T-cell (primary cell): ENCODE measurements at places on chromosomes 12 and 14.
A peak's percentile ranks its signal among the peaks of the same experiment; 100 is the strongest.

DNA sequence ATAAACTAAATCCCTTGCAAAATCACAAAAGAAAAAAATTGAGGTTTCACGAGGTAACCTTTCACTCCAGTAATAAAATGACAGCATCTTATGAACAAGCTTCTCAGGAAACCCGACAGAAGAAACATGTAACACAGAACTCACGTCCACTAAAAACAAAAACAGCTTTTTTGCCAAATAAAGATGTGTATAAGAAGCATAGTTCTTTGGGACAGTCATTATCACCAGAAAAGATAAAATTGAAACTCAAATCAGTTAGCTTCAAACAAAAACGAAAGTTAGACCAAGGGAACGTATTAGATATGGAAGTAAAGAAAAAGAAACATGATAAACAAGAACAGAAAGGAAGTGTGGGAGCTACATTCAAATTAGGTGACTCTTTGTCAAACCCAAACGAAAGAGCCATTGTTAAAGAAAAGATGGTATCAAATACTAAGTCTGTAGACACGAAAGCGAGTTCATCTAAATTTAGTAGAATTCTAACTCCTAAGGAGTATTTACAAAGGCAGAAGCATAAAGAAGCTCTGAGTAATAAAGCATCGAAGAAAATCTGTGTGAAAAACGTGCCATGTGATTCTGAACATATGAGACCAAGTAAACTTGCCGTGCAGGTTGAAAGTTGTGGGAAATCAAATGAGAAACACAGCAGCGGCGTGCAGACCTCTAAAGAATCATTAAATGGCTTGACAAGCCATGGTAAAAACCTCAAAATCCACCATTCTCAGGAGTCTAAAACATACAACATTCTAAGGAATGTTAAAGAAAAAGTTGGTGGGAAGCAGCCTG, 25.8 kb downstream of the RESF1 start:
- no peak for DNase-seq

DNA sequence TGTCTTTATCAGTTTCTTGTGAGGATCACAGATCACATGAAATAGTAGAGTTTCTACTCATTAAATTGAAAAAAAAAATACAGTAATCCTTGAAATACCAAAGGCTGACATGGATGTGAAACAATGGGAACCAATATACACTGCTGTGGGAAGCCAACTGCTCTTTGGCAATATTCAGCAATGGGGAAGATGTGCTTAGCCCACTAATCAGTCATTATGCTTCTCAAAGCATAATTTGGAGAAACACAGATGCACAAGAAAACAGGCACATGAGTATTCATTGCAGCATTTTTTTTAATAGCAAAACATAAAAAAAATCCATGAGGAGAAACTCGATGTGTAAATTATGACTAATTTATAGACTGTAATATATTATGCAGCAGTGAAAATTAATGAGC, 40.6 kb downstream of the A2M start:
- DNase-seq = no peak

DNA sequence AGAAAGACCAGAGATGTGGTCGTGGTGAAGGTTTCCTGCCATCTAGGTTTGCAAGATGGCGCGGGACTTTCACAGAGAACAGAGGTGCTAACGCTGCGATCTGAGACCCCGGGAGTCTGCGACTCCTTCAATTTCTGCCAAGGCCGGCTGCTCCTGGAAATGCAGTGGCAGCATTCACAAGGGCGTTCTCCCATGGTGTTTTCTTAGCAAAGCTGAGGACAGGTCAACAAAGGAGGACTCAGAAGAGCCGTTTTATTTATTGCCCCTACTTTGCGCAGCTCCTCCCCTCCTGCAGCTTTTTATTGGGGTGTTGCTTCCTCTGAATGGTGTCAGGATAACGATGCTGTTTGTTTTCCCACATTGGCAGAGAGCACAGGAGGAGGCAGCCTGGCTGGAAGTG, 86.3 kb downstream of the TMEM132C start:
- DNase-seq = no peak

DNA sequence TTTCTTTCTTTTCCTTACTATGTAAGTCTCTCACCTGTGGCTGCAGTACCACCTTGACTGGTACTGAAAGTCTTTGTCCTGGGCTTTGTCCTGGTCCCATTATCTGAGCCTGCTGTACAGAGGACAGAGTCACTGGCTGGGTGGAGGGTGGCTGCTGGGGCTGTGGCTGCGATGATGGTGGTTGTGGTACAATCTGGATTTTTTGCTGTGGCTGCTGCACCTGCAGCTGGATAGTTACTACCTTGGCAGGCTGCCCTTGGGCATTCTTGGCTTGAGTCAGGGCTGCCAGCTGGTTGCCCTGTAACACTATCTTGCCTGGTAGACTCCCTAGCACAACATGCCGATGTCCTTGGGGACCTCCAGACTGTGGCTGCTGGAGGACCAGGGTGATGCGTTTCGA, 27.0 kb downstream of the CHD8 start:
- no peak for DNase-seq

DNA sequence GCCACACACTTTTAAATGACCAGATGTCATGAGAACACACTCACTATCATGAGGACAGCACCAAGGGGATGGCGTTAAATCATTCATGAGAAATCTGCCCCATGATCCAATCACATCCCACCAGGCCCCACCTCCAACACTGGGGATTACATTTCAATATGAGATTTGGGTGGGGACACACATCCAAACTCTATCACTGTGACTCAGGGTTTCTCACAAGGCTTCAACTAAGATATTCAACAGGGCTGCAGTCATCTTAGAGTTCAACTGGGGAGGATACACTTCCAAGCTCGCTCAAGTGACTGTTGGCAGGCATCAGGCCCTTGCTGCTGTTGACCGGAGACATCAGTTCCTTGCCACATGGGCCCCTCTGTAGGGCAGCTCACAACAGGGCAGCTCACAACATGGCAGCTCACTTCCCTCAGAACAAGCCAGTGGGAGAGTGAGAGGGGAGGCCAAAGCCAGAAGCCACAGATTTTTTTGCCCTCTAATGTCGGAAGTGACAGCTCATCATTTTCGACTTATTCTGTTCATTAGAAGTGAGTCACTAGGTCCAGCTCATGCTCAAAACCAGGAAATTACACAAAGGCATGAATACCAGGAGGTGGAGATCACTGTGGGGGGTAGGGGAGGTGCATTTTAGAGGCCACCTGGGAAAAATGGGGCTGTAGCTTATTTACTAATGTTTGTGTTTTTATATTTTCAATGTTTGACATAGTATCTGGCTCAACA, 50.8 kb upstream of the PTHLH start:
- no peak for DNase-seq

- no peak for DNase-seq
Observed at GRCh38 chr14:97077687-97078086, 280.5 kb downstream of the VRK1 start.

DNA sequence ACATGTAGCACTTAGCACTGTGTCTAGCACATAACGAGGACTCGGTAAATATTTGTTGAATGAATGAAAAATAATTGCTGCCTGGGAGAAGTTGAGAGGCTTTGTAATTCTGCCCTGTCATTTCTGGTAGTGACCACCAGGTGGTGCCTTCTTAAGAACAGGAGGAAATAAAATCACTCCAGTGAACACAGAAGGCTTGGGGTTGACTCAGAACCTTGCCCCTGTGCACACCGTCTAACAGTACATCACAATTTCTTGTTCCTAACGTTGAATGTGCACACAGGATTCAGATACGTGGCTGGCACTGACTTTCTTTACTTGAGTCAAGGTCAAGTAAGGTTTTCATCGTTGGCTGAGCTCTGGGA, 91.8 kb downstream of the RGS6 start:
- peak; percentile 5 for DNase-seq

GRCh38 chr14:95125915-95126314, 31.4 kb downstream of the DICER1 start:
- no peak for DNase-seq

- no peak for DNase-seq
Observed at GRCh38 chr12:40232602-40233001, 7.8 kb downstream of the LRRK2 start.

DNA sequence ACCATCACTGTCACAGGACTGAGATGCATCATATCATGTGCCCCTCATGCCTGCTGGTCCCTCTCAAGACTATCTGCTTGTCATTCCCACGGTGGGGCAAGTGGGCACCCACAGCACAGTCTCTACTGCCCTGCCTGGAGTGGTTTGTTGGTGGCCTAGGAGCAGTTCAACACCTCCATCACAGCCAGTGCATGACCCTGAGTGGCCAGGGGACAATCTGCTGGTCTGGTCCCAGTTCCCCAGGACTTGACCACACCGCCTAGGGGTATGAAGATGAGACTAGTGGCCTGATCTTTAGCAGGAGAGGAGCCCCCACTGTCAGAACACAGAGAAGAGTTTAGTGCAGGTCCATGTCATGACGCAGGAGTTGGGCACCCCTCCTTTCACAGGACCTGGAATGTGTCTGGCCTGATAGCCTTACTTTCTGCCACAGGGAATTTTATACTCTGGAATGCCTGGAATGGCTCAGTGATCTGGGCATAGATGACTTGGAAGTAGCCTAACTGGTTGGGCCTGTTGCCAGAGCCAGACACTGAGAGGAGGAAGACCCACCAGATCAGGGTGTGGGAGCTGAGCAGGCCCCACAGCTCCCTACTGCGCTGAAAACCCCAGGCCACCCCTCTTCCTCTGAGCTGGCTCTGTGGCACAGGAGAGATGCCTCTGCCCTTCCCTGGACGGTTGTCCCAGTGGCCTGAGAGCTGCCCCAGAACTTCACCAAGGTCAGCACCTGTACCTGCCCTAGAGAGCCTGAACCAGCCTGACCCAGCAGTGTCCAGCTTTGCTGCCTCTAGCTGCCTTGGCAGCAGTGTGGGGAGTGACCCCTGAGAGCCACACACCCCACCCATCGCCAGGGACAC, 83.3 kb downstream of the PUS7L start:
- DNase-seq = no peak

- no peak for DNase-seq
Observed at GRCh38 chr14:100713705-100714104, 13.0 kb upstream of the DLK1 start.

DNA sequence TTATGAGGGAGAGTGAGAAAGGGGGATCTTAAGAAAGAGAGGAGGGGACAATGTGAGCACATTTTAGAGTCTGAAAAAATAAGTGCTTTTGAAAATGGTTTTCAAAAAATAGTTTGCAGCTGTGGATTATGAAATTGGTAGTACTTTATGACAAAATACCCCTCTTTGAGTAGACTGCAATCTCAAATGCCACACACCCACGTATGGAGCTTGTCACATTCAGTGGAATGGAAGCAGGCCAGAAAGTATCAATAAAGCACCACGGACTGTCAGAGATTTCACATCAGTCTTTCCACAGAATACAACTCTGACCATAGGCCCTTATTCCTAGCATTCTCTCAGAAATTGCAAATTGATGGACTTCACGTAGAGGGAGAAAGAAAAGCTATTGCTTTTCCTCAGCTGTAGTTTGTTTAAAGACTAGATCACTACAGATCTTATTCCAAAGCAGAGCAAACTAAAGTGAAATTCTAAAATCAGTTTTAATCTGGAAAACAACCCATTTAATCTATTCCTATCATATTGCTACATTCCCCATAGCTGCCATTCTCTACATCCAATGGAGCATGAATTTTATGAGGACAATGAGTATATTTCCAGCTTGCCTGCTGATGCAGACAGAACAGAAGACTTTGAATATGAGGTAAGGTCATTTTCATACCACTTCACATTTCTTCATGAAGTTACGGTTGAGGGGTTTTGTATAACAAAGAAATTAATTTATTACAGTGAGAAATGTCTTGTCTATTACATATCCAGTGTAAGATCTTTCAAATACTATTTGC, 321.3 kb downstream of the PDZRN4 start:
- DNase-seq = no peak

GRCh38 chr12:66321435-66321834, 19.1 kb downstream of the HELB start:
- DNase-seq = no peak

GRCh38 chr12:66115071-66115600, 15.4 kb downstream of the LLPH start:
- DNase-seq = no peak

DNA sequence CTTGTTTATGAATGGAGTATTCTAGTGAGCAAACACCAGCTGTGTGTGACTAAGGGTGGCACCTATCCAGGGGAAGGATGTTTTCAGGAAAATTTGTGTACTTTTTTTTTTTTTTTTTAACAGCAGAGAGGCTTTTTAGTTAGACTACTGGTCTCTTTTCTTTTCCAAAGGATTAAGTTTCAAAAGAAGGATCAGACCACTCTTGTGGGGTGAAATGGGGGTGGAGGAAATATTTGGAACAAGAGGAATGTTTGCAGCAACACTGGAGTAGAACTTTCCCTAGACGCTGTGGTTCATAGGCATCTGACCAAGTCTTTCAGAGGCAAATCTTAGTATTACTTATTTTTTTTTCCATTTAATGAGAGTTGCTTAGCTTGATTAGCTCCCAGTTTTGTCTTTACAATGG, 21.1 kb downstream of the NUBPL start:
- DNase-seq = no peak

GRCh38 chr14:74567219-74567618, 44.8 kb downstream of the LTBP2 start:
- DNase-seq = no peak

DNA sequence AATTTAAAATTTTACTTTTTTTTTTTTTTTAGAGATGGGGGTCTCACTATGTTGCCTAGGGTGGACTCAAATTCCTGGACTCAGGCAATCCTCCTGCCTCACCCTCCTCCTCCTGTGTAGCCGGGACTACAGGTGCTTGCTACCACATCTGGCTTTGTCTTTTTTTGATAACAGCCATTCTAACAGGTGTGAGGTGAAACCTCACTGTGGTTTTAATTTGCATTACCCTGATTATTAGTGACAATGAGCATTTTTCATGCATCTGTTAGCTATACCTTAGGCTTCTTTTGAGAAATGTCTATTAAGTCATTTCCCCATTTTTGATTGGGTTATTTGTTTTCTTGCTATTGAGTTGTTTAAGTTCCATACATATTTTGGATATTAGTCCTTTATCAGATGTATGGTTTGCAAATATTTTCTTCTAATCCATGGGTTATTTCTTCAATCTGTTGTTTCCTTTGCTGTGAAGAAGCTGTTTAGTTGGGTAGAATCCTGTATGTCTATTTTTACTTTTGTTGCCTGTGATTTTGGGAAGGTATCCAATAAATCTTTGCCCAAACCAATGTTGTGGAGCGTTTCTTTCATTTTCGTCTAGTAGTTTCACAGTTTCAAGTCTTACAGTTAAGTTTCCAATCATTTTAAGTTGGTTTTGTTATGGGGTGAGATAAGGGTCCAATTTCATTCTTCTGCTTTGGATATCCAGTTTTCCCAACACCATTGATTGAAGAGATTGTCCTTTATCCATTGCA, 86.1 kb downstream of the MYF5 start:
- DNase-seq = no peak

DNA sequence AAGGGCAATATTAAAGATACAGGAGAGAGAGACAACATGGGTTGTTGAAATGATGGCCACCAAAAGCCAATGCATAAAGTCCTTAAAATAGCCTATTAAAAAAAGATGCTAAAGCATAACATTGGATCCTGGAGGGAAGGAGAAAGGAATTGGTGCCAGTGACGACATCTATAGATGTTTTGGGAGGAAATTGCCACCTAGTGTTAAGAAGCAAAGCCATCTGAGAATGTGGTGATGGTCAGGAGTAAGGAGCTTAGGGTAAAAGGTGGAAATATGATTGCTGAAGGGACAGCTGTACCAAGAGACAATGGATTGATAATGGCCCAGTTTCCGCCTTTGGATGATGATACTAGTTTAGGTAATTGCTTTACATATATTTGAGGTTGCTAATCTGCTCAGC, 85.1 kb downstream of the TMEM30B start:
- DNase-seq = no peak

- DNase-seq = no peak
Observed at GRCh38 chr14:75800792-75801191, 139.7 kb downstream of the TTLL5 start.

GRCh38 chr12:1744932-1745331, 54.1 kb downstream of the ADIPOR2 start:
- DNase-seq = no peak

GRCh38 chr12:132661972-132662371, 25.2 kb downstream of the POLE start:
- DNase-seq = no peak
